ENCODE measurements at places on chromosomes 3 and 15.

GRCh38 chr3:88921986-88922385, 185.4 kb upstream of the EPHA3 start:
- DNase-seq = no peak

DNA sequence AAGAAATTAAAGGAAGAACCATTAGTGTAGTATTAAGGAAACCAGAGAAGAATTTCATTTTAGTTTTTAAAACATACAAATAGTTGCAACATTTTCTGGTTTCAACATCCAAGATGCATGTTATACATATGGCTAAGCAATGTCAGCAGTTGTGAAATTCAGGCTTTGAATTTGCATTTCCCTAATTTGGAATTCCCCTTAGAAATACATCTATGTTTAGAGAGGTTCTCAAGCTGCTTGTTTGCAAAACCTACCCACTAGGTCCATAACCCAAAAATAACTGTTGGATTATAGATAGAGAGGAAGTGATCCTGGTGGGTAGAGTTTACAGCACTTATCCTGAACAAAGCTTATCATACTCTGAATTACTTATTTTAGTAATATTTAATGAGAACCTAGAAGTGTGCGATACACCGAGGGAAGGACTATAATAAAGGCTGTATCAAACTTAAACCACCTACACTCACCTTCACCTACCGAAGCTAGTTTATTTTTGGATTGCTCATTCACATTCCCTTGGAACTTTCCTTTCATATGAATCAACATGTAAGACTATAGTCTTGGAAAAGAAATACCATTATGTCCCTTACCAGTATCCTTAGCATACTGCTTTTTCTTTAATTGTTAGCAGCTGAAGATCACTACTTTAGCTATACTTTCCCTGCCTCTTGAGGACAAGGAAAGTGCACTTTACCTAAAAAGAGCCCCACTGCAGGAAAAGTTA, 60.6 kb downstream of the CHAC1 start:
- DNase-seq = no peak

- peak; percentile 58 for DNase-seq
Measured at GRCh38 chr3:196193133-196193735, 18.0 kb downstream of the ZDHHC19 start.

GRCh38 chr15:33678602-33679001, 289.7 kb upstream of the CHRM5 start:
- no peak for DNase-seq

GRCh38 chr3:195185583-195185982, 85.4 kb downstream of the XXYLT1 start:
- DNase-seq = no peak

DNA sequence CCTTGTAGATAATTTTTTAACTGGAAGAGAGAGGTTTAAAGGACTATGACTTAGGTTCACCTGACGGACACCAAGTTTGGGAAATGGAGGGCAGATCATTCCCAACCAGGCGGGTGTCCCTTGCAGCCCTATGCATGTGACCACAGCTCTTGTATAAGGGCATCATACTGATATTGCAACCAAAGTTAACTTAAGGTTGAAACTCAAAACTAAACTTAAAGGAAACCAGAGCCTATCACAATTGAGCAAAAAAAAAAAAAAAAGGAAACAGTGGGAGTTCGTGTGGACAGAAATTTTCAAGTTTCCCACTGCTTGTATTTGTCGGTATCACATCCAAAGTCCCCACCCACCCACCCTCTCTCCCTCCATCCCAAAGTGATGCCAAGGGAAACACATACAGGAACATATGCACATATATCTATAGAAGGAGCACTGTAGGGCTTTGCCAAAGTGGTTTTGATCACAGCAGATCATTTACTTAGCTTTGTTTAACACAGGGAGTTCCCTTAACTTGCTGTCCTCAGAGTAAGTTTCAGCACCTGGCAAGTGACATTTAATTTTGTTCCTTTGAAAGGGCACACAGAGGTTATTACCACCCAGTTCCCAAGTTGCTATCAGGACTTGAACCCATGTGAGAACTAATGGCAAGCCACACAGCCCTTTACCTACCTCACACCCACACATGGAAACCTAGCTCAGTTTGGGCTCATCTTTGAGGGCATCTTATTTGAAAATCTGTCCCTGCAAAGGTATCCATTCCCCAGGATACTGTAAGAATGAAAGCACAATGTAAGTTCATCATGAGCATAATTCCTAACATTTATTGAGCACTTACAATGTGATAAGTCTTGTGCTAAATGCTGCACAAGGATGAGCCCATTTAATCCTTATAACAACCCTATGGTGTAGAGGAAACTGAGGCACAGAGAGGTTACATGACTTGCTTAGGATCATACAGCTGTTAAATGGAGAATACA, 204.5 kb upstream of the CMC1 start:
- DNase-seq = no peak

GRCh38 chr3:23304424-23304823, 101.3 kb downstream of the UBE2E2 start:
- no peak for DNase-seq

DNA sequence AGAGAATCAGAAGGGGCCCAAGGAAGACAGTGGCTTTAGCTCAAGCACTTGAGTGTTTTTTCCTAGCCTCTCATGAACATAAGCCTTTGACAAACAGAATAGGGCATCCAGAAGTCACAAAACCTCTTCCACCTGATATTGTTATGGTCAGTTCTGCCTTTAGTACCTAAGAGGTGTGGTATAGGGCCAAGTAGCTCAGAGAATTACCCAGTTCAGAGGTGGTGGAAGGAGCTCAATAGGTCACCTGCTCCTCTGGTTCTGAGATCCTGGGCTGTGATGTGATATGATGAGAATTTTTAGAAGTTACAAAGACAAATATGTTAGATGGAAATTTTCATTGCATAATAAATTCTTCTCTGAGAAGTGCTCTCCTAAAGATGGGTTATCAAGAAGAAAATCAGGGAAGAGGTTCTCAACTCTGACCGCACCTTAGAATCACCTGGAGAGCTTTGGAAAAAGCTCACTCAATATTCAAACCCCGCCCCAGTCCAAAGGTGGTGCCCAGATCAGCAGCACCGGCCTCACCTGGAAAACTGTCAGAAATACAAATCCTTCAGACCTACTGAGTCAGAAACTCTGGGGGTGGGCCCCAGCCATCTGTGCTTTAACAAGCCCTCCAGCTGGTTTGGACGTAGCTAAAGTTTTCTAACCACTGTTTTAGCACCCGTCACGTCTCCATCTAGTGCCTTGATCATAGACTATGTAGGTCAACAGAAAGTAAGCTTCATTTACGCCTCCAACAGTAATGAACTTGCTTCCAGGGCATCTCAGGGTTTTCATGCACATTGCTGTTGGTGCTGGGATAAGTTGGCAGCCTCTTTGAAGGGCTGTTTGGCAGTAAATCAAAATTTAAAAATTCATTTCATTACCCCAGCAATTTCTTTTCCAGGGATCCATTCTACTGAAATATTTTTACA, 101.3 kb downstream of the MYH15 start:
- DNase-seq = no peak

- peak; percentile 27 for DNase-seq
Measured at GRCh38 chr3:4322635-4323034, 19.5 kb downstream of the SETMAR start.

GRCh38 chr15:66655997-66656396, 46.0 kb upstream of the SMAD6 start:
- DNase-seq = no peak

DNA sequence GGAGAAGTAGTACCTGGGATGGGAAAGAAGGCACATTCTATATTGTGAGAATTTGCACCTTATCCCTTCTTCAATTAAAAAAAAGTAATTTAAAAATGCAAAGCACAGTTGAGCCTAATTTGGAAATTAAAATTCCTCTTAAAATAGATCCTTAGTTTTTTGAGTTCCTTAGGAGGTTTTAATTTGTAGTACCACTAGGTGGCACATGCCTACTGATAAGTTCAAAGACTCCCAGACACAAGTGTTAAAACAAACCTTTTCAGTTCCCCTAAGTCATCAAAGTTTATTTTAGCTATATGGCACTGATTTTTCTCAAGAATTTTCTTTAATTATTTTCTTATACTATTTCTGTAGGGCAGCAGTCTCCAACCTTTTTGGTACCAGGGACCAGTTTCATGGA, 127.6 kb upstream of the AZI2 start:
- DNase-seq = peak; percentile 69

GRCh38 chr3:161498259-161498921, 1.8 kb downstream of the OTOL1 start:
- no peak for DNase-seq

GRCh38 chr3:111666041-111666735, 71.0 kb upstream of the ZBED2 start:
- no peak for DNase-seq

DNA sequence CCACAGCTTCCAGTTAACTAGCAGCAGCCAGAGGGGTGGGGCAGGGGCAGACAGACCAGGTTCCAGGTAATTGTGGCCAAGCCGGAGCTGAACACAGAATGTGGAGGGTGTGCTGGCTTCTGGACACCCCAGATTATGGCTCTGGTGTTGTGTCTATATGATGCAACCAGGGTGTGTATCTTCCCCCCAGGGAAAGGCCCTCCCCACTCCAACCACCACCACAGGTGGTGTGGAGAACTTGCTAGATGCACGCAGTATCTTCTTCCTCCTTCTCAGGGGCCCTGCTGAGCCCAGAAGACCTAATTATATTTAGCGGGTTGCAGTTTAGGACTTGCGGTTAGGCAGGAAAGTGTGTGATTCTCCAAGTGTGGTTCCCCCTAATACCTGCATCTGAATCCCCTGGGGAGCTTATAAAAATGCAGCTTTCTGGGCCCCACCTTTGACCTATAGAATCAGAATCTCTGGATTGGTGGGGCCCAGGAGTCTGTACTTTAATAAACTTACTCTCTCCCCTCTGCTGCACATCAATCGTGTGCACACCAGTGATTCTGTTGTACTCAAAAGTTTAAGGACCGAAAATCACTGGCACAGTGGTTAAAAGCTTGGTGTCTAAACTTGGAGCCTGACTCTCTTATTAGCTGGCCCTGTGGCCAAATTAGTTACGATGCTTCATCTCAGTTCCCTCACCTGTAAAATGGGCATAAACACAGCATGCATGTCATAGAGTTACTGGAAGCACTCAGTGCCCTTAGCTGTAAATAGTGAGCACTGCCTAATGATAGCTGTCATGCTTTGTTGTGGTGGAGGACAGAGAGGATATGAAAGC, 379.1 kb upstream of the PROK2 start:
- DNase-seq = no peak

- no peak for DNase-seq
Measured at GRCh38 chr15:52658955-52659354, 20.2 kb downstream of the ATOSA start.

DNA sequence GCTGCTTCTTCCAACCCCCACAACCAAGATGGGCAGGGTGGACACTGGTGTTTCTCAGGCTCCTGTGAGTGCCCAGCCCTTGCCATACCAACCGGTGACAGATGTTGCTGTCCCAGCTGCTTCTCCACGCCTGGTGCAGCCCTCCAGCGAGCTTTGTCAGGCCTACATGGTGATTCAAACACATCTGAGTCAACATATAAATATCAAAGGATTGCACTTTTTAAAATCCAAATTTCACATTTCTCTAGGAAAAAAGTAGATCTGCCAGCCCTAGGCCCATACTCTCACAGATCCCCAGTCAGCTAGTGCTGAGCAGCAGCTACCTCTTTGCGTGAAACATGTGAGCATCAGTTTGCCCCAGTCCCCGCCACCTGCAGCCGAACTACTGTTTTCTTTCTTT, 52.7 kb downstream of the RPN1 start:
- DNase-seq = no peak

DNA sequence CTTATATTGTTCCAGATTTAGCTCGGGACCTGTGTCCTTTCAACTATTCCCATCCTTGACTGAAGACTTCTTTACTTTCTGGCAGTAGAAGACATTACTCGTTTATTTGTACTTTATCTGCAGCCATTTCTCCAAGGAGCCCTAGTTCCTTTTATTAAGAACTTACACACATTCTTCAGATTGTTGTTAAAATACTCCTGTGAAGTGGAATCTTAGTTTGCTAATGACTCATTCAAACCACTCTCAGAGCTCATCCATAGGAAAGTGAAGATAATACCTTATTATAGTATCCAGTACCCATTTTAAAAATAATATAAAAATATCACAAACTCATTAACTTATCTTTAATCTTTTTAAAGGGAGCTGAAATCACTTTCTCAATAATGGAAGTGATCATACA, 63.5 kb downstream of the C3orf70 start:
- DNase-seq = no peak

DNA sequence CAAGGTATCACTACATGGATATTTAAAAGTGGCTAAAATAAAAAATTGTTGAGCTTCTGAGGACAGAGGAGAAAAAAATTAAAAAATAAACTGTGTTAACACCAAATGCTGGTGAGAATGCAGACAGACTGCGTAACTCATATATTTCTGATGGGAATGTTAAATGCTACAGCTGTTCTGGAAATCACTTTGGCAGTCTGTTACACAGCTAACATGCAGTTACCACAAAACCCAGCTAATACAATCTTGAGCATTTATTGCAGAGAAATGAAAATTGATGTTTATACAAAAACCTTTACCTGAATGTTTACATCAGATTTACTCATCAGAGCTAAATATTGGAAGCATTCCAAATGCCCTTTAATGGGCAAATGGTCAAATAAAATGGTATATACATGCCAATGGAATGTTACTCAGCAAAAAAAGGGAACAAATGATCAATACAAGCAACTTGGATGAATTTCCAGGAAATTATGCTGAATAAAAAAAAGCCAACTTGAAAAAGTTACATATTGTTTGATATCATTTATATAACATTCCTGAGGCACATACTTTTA, 24.6 kb downstream of the MNS1 start:
- no peak for DNase-seq

GRCh38 chr3:194571491-194572142, 61.6 kb downstream of the TMEM44 start:
- DNase-seq = no peak

- DNase-seq = no peak
Measured at GRCh38 chr3:120550546-120550945, 45.6 kb upstream of the NDUFB4 start.

- DNase-seq = no peak
Measured at GRCh38 chr3:162041622-162042021, 545.0 kb downstream of the OTOL1 start.

DNA sequence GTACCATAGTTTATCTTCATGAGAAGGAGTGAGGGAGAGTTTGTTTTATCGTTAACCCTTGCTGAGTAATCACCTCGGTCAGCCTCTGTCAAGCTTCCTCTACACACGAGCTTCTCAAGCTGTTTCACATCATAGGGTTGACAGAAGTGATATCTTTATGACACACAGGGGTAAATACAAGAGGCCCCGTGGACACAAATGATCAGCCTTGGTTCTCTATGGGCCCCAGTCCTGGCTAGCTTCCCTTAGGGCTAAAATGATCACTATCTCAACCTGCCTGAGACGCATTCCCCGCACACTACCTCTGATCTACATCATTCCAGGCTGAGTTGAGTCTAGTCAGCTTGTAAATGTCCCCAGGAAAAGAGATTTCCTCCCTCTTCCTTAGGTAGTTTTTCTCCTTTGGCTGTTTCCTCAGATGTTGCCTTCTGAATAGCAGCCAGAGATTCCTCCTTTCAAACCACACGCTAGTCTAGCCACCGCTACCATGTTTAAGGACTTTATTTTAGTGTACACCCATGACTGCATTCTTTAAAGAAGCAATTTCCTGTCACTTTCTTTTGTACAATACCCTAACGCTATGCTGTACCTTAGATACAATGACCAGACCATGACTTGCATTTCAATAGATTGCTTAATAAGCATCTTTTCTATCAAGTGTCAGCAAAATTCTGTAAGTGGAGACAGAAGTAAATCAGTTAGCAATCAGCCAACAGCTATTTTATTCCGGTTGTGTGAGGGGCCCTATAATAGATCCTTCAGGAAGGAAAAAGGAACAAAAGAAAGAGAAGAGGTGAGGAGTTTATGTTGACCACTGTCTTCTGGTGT, 35.1 kb upstream of the PPARG start:
- no peak for DNase-seq
